ENCODE measurements at places on chromosomes 5 and 9.

DNA sequence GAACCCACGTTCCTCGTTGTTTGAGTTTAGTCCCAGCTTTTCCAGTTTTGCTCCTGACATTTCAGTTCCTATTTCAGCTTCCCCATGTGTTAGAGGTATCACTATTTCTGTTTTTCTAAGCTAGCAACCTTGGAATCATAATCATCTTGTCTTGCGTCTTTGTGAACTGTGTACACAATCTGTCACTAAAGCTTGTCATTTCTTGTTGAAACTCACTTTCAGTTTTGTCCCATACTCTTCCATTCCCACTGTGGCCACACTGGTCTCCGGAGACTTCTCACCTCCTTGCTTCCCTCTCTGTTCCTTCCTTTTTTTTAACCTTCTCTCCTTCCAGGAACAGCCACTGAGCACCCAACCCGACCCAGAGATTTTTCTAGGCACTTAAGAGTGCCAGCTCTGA lies 36.9 kb downstream of the TGFBR1 start:
- no peak for DNase-seq

DNA sequence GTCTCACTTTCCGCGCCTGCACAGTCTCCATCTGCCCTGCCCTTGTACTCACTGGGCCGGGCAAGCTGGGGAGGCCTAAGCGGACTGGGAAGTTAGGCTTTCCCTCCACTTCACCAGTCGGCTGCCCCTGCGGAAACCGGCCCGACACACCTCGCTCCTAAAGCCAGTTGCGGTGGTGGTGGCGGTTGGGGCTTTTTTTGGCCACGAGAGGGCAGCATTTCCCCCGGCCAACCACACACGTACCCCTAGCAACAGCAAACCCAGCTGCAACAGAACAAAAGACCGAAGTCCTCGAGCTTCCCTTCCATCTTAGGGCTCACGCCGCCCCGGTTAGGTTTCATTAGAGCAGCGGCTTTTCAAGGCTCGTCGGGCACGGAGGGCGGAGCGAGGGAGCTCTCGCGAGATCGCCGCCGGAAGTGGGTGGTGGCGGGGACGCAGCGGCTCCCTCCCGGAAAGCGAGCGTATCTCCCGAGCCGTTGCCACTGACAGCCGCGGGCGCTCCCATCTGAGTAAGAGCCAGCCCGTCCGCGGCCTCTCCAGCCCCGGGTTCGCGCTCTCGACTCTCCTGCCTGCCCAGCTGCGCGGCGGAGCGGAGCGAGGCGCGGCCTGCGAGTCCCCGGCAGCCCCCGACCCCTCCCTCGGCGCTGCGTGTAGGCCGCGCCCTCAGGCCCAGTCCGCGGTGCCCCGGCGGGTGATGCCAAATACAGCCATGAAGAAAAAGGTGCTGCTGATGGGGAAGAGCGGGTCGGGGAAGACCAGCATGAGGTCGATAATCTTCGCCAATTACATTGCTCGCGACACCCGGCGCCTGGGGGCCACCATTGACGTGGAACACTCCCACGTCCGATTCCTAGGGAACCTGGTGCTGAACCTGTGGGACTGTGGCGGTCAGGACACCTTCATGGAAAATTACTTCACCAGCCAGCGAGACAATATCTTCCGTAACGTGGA lies at the start of gene RRAGA:
RRAGA (plus strand) TSS at position 462 of the 951 bp plus-strand sequence; CDS start at position 695, 233 bp downstream.
- peak; percentile 98 for DNase-seq

GRCh38 chr5:57171816-57172465 lies 1.9 kb upstream of the GPBP1 start:
- no peak for DNase-seq

DNA sequence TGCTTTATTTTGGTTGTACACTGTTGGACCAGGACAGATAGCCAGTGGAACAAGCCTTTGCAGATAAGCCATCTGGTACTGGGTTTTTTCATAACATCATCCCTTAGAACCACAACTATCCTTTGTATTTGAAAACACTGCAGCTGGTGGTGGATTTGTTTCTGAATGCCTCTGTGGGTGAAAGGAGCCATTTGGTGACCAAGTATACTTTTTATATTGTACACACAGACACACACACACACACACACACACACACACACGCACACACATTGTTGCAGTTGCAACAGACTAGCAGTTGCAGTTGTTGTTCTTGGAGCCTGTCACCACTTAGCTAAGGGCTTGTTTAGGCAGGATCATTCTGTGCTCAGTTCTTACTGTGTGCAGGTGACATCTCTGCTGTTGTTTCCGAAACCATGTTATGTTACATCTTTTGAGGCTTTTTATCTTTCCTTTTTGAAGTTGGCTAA lies 22.9 kb upstream of the CAVIN4 start:
- peak; percentile 54 for DNase-seq

DNA sequence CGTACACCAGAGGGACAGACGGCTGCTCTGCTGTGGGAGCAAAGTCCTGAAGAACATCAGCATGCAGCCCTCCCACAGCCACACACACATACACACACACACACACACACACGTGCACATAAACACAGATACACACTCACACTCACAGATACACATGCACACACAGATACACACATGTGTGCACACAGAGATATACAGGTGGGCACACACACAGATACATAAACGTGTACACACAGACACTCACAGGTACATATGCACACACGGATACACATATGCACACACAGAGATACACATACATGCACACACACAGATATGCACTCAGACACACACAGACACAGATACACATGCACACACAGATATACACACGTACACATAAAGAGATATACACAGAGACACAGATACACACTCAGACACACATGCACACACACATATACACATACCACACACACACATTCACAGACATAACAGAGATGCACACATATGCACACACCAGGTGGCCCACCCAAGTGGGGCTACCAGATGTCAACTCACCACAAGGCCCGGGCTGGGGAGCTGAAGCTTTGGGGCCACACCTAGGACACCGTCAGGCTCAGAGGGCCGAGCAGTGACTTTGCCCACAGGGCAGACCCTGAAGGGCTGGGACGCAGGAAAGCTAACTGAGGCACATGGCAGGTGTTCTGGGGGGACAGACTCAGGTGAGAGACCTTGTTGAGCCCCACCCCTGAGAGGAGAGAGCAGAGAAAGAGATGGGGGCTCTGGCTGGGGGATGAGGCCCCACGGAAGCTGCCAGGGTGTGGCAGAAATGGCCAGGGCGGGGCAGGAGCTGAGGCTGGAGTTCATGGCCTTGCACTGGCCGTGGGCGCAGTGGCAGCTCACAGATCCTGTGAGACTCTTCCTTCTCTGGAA lies 148.6 kb upstream of the PPP1R26 start:
- no peak for DNase-seq

DNA sequence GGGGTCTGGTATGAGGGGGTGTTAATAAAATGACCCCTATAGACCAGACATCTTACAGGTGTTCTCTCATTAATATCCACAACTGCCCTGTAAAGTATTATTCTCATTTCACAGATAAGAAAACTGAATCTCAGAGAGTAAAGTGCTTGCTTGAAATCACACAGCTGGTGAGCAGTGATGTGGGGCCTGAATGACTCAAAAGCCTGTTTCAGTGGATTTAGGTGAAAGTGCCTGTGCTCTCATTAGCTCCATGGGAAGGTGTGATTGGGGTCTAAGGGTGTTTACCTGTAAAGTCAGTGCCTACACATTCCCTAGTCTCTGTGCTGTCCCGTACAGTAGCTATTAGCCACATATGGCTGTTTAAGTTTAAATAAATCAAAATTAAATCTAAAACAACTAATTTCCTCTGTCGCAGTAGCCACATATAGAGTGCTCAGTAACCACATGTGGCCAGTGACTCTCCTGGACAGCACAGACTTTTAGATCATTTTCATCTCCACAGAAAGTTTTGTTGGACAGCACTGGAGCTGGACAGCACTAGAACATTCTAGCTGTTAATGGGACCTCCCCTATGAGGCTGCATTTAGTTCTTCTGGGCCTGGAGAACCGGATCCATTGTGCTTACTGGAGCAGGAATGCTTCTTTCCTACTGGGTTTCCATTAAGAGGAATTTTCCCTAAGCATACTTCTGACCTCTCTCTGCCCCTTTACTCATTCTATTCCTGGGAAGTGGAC lies 52.5 kb upstream of the SEMA6A start:
- DNase-seq: no peak

- peak; percentile 67 for DNase-seq
Observed at GRCh38 chr5:83377131-83377865, 94.2 kb upstream of the VCAN start.

DNA sequence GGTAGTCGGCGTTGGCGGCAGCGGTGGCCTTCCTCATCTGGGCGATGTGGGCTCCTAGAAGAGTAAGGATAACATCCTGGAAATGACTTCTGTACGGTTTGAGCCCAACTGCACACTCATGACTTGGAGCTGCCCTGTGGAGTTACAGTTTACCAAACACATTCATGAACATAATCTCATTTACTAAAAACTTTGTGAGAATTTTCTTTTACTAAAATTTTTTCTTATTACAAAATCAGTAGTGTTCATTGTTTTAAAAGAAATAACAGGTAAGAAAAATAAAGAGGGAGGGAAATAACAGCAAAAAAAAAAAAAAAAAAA lies 5.3 kb downstream of the FOXE1 start:
- no peak for DNase-seq

GRCh38 chr5:174500636-174501035 lies 223.7 kb upstream of the MSX2 start:
- no peak for DNase-seq

- no peak for DNase-seq
Observed at GRCh38 chr9:133251773-133252172, 23.2 kb downstream of the ABO start.

- DNase-seq: no peak
Observed at GRCh38 chr9:129010267-129010975, 17.7 kb downstream of the SH3GLB2 start.

- no peak for DNase-seq
Observed at GRCh38 chr5:178125253-178125906, 5.4 kb upstream of the RMND5B start.

GRCh38 chr5:163633926-163634460 lies 128.6 kb downstream of the MAT2B start:
- no peak for DNase-seq

DNA sequence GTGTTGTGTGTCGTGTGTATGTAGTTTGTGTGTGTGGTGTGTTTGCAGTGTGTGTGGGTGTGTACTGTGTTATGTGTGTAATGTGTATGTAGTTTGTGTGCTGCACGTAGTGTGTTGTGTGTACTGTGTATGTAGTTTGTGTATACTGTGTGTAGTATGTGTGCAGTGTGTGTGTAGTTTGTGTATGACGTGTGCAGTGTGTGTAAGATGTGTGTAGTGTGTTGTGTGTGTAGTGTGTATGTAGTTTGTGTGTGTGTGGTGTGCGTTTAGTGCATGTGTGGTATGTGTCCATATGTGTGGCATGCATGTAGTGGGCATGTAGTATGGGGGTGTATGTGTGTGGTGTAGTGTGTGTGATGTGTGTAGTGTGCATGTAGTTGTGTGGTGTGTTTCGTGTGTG lies 39.6 kb downstream of the SYK start:
- DNase-seq: no peak

DNA sequence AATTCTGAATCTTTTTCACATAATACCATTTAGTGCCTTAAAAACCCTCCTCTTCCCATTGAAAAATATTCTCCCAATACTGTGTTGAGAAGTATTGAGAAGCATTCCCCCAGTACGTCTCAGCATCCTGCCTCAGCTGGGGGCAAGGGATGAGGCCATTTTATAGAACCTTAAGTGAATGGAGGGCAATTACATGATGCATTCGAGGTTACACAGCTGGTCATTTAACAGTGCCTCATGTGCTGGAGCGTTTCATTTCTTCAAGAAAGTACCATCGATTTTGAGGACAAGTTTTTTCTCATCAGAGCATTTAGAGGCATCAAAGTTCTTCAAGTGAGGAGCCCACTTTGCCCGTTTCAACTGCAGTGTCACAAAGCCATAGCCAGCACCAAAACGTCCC lies 135.6 kb downstream of the DOCK2 start:
- no peak for DNase-seq

GRCh38 chr5:128905568-128906110 lies 59.6 kb upstream of the SLC27A6 start:
- peak; percentile 56 for DNase-seq

DNA sequence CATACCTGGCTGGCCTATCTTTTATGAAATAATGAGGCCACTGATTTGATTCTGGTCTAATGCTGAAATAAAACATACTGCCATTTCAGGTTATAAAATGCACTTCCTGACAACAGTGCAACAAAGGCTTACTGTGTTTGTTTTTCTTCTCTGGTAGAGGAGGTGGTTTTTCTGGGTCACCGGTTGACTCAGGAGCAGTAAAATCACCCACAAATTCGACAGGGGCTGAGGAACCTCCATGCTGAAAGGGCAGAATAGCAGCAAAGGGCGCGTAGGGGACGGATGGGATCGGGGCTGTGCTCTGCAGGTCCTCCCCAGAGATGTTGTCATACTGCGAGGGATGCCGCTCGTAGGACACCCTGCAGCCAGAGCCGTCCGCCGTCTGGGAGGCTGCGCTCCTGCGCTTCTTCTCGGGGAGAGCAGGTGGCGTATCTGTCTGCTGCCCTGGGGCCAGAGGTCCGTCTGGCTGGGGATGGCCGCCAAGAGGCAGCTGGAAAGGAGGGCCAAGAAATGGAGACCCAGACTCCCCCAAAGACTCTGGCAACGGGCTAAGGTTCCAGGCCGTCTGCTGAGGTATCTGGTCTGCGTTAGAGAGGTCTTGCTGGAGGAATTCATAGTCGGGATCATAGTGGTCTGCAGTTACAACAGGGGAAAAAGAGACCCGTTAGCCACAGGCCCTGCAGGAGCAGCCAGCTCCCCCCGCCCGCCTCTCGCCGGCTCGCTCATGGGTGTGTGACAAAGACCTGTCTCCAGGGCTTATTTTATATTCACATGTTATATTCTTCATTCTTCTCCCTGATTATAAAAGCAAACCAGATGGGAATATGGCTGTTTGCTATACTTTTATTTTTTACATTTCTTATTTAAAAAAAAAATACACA lies 80.7 kb downstream of the PRRT1B start:
- no peak for DNase-seq

- no peak for DNase-seq
Observed at GRCh38 chr9:10773136-10773535, 160.3 kb upstream of the PTPRD start.

DNA sequence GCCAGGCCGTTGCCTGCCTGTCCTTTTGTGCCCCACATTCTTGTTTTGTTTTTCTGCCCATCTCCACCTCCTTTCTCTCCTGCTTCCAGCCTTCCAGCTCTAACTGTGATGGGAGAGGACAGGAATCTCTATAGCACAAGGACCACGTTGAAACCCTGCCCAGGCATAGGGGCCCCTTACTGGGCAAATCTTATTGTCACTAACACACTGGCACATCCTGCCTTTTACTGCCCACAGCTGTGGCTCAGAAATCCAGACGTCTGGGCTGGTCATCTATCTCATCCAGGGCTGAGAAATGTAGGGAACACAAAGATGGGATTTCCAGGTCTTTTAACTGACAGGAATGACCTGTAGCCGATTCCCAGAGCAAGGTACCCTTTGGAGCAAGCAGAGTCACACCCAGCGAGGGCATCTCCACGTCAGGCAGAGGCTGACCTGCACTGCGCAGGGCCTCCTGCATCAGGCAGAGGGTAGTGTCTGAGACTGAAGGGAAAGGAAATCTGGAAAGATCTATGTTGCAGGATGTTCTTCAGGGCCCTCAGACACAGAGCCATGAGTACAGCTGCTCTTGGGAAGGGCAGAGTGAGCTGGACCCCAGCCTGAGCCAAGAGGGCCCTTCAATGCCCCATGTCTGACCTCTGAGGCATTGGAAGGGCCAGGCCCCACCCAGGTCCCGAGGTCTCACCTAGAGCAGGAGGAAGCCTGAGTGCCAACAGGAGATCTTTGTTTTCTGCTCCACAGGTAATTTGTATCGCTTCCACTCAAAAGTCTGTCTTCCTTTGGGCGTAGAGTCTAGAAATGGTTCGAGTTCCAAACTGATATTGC lies 278.8 kb downstream of the FSTL4 start:
- no peak for DNase-seq

- DNase-seq: no peak
Observed at GRCh38 chr5:78930721-78931120, 54.4 kb downstream of the ARSB start.

All from LHCN-M2 (cell line).